NCI-H1694 (cell line): ENCODE measurements at places on chromosomes 16 and 17.

GRCh38 chr17:44071772-44072171, 1.2 kb downstream of the G6PC3 start:
- DNase-seq = no peak

- DNase-seq = no peak
These were observed 54.2 kb upstream of the ATP2A3 start for GRCh38 chr17:4018446-4018845.

DNA sequence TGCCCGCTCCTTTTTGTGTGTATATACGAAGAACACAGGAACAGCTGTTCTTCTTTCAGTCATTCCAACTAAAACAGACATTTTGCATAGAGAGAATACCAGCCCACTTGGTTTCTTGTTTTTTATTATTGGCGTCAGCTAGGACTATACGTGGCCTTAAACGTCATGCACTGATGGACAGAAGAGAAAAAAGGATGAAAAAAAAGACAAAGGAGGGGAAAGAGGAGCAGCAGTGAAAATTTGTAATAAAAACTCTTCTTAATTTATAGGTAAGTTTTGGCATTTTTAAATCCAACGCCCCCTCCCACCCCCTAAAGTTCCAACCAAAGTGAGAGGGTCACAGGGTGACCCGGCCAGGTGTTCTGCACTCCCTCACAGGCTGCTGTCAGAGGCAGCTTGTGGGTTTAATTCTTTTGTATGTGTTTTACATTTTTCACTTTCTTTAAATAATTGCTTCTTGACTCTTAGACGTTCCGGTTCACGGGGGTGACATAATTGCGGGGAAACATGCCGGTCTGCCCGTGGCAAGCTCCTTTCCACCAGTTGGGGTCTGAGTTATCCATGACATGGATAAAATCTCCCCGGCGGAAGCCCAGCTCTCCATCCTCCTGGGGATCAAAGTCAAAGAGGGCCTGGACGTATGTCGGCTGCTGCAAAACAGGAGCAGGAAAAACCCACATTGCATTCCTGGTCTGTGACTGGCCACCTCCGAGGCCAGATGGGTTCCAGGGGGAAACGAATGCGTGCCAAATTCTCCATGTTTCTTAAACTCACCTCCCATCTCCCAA, 30.9 kb upstream of the SLC25A19 start:
- no peak for DNase-seq

- DNase-seq = peak; percentile 38
These were observed 16.0 kb downstream of the CENPX start for GRCh38 chr17:82006468-82007227.

DNA sequence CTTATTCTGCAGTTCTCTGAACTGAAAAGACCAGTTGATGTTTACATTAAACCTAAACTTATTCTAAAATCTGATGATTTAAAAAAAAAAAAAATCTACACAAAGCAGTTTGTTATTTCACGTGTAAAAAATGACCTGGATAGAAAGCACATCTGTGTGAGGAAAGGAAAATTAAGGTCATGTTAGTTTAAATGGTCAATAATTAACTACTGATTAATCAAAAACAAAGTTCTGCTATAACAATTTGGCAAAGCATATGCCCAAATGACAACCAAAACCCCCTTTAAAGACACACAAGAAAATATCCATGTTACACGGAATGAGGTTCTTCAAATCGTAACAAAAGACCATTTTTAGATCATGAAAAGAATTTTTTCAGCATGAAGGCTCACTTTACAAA, 30.4 kb downstream of the CACNG1 start:
- no peak for DNase-seq

- no peak for DNase-seq
These were observed 62.3 kb downstream of the CYB5B start for GRCh38 chr16:69486724-69487123.

DNA sequence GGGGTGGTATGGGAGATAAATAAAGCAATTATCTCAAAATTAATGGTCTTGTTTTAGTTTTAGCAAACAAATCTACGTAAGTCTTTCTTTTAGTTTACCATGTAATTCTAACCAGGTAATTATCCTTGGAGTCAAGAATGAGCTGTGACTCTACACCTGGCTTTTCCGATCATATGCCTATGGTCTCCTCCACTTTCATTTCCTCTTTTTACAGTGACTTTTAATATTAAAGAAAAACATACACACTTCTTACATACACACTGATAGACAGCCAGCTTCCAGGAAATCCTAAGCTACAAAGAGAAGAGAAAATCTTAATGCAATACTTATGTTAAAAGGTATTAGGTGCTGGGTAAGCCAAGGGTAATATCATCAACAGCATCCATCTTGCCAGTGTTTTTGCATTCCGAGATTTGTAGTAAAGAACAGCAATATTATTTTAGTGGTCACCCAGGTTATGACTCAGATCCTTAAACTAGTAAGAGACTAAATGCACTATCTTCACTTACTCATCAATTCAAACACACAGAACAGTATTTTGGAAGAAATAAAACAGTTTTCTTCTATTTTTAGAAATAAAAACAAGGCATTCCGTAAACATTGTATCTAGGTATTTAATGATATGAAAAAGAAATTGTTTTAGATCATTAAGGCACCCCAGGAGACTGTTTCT, 4.4 kb upstream of the IRX5 start:
- no peak for DNase-seq

DNA sequence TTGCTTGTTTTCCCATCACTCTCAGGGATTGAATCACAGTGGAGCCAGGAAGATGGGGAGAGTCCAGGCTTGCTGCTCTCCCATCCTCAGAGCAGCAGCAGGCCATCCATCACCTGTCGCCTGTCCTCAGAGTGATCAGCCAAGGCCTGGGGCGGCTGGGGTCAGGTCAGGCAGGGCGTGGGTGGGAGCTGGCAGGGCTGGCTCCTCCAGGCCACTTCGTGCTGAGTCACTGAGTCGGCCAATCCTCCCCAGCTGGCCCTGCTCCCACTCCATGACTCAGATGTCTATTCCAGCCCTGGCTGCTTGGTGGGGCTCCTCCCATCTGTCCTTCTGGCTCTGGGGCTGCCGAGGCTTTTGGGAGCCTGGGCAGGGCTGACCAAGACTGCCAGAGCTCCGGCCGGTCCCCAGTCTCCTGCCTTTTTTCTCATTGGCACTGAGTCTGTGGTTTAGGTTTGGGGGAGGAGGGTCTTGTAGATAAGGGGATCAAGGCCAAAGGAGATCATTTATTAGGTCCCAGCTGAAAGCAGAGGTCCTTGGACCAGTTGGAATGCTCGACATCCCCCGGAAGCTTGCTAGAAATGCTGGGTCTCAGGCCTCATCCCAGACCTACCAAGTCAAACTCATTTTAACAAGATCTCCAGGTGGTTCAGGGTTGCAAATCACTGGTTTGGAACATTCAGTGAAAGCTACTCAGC, 72.7 kb downstream of the ABCC1 start:
- DNase-seq = peak; percentile 11

DNA sequence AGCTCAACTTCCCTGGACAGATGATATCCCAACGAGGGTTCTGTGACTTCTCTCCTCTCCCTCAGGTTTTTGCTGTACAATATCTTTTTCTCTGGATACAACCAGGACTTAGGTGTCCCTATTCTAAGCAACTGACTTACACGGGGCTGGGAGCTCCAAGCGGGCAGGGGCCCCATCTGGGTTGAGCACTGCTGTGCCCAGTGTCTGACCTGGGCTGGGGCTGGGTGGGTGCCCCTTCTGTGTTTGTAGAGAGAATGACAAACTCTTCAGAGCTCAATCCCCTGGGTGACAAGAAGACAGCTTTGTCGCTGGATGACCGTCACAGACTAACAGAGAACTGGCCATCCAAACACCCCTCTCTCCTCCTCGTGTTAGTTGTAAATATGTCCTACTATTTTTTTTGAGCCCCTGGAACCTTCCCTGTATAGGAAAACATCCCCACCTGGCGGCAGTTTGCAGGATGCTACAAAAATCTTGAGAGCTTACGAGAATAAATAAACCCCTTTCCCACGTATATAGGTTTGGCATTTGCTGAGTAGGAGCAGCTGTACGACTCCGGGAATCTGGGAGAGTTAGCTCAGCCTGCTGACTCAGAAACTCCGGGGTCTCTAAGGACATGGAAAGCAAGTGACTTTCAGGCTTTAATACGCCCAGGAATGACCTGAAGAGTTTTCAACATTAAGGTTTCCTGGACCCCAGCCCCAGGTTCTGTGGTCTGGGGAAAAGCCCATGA, 23.7 kb upstream of the RCVRN start:
- no peak for DNase-seq

DNA sequence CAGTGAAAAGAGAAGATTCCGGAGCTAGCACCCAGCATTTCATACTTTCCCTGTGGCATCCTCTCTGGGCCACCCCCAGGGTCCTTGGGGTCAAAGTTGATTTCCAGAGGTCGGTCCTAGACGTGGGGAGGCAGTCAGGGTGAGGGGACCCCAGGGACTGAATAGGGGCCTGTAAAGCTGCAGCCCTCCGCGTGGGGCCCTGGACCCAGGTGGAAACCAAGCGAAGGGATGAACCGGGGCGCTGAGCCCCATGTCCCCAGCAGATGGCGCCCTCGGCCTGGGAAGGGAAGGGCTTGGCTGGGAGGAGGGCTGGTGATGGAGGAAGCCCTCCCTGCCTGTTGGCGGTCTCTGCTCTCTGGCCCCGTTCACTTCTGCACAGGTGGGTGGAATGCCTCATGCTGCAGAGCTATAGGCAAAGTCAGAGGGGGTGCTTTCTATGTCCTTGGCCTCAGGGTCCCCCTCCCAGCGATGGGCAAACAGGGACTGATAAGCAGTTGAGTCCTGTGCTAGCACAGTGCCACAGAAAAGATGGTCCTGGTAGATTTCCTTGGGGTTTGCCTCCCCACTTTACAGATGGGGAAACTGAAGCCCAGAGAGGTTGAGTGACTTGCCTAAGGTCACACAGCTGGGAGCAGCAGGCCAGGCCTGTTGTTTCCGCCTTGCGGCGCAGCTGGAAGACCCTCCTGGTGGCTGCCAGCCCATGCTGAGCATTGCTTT, 163.4 kb upstream of the CIBAR2 start:
- DNase-seq = peak; percentile 73

DNA sequence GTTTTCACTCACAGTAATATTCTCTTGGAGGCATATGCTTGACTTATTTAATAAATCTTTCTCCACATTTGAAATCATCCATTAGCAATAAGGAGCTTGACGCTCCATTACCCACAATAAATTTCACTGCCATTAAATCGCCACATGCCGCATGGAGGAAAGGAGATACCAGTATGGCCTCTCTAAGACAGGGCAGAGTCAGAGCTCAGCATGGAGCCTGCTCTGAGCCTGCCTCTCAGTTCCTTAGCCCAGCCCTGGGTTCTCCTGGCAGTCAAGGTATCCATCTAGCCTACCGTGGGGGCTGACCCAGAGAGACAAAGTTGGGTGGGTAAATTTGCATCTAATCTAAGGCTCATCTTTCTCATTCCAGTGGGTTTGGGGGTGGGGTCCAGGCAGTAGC, 80.3 kb upstream of the CES5A start:
- peak; percentile 4 for DNase-seq

- no peak for DNase-seq
These were observed 65.9 kb downstream of the SPACA3 start for GRCh38 chr17:33057564-33057963.

DNA sequence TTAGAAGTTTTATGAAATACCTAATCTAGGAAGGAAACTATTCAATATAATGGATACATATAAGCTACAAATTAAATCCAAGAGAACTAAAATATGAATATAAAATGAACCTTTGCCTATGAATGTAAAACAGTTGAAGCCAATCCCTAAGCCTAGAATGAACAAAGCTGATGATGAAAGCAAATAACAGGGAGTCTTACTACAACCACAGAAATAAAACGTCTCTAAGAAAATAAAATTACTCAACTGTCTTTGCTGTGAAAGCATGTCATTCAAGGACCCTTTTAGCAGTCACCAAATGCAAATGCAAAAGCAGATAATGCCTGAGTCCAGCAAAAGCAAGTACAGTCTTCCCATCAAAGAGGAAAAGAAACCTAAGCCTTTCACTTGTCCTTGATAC, 23.0 kb downstream of the FAM222B start:
- DNase-seq = no peak

- DNase-seq = no peak
These were observed 34.7 kb downstream of the KIAA0513 start for GRCh38 chr16:85062323-85062722.
